Smooth muscle cell of the brain vasculature (primary cell): ENCODE measurements at places on chromosomes 7 and 10.

GRCh38 chr10:70690589-70690988 lies 18.3 kb downstream of the ADAMTS14 start:
- no peak for DNase-seq

DNA sequence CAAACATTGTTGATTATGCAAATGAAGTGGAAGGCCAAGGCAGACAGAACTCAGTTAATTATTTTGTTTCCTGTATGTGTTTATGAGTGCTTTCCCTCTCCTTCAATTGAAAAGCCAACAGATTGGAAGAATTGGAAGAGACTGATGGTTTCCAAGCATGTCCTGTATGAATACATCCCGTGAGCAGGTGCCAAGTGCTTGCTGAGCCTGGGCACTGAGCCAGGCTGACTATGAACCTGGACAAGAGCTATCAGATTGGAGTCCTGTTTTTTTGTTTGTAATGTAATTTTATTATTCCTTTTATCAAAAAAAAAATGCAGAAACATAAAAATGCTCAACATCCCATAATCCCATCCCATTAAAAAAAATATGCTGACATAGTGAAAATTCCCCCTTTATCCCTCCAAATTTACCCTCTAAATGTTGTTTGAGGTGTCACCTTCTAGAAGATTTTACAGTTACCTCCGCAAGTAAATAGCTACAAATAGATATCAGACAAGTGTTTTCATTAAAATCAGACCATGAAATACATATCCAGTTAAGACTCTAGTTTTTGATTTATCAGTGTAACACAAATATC lies 449.5 kb downstream of the GRID1 start:
- DNase-seq, result no peak

DNA sequence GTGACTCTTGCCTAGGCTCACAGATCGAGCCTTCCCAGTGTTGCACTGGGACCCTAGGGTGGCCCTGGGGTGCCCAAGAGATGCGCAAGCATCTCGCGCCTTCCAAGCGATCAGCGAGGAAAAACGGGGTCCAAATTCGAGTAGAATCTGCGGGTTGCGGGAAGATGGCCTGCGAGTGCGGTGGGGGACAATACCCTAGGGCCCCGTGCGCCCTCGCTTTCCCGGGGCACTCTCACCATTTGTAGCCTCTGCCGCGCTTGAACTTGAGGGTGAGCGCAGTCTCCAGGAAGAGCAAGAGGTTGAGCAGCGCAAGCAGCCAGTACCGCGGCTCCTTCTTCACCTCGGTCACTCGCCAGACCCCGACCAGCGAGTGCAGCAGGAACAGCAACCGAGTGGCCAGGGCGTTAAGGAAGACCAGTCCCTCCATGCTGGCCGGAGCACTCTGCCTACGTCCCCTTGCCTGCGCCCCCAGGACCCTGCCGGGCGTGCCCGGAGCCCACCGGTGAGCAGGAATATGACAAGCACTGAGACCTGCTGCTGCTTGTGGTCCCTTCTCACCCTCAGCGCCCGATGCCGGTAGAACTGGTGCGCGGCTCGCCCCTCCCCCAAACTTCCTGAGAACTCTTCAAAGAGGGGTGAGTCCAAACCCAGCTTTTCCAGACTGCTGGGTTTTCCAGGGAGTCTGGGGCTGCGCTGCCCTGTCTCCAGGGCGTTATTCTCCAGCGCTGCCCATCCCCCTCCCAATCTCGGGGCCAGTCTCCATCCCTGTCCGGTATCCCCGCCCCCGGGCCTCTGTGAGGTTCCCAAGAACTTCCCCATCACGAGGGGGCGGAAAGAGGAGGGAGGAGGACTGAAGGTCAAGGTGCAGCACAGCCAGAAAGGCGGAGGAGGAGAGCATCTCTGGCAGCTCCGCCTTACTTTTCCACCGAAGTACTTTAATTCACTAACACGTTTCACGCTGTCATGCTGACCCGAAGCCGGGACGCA lies at the start of gene TMEM26:
Gene TMEM26 (minus strand): TSS at position 727 of the 987 bp plus-strand sequence. CDS start 300 bp downstream, at position 427.
- no peak for DNase-seq

- DNase-seq, result no peak
Observed at GRCh38 chr7:45294559-45294958, 137.0 kb downstream of the RAMP3 start.

DNA sequence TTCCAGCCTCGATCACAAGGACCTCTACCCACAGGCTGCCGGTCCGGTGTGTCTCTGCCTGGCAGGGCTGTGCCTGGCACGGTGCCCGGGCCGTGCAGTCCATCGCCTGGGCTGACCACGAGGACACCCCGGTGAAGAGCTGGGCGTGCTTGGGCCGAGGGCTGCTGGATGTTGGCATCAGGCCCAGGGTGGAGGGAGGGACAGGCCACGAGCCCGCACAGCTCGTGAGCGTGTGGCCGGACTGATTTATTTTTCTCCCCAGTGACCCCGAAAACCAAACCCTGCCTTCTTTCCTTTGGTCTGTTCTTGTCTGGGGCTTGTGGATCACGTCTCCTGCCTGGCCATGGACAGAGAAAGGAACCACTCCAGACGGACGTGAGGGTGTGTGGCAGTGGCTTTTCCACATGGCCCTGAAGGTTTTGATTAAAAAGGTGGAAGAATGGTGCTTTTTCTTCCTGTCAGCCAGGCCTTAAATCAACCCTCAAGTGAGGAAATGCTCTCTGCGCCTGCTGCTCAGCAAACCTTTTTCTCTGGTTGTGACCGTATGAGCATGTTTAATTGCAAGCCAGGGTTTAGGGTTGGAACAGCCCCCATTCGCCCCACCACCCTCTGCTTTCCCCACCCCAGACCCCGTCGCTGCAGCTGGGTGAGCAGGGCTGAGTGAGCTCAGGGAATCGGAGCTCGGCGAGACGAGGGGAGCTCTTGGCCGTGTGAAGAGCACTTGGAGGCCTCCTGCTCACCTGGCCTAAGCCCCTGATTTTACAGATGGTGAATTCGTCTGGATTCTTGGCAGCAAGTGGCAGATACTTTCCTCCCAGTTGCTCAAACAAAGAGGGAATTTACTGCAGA lies 130.1 kb downstream of the RGS10 start:
- no peak for DNase-seq

DNA sequence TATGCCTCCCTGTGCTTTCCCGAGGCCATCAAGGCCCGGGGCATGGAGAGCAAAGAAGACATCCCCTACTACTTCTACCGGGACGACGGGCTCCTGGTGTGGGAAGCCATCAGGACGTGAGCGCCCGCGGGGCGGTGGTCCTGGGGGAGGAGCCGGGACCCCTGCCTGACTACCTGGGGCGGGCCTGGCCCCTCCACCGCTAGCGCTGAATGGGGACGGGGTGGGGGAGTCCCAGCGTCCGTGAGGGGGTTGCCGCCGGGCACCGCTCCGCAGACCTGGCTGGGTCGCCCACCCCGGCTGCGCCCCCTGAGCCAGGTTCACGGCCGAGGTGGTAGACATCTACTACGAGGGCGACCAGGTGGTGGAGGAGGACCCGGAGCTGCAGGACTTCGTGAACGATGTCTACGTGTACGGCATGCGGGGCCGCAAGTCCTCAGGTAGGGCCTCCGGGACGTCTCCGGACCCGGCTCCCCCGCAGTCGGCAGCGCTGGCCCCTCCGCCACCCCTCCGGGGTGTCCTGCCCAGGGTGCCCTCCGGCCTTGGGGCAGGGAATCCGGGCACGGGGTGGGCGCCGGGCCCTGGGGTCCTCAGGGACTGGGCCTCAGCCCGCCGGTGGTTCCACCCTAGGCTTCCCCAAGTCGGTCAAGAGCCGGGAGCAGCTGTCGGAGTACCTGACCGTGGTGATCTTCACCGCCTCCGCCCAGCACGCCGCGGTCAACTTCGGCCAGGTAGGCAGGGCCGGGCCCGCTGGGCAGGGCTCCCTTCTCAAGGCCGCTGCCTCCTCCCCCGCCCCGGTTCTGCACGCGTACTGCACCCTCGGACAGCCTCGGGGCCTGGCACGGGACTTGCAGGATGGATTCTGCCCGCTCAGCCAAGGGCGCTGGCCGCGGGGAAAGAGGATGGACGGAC lies 69.3 kb downstream of the ALOX5 start:
- DNase-seq, result no peak
